ENCODE measurements at places on chromosomes 12 and 14.

- no peak for DNase-seq
These were observed 9.8 kb upstream of the EML5 start for GRCh38 chr14:88802596-88802995.

- no peak for DNase-seq
These were observed 227.2 kb upstream of the ATP2B1 start for GRCh38 chr12:89935850-89936249.

- DNase-seq: no peak
These were observed 280.4 kb downstream of the AEBP2 start for GRCh38 chr12:19719672-19720071.

DNA sequence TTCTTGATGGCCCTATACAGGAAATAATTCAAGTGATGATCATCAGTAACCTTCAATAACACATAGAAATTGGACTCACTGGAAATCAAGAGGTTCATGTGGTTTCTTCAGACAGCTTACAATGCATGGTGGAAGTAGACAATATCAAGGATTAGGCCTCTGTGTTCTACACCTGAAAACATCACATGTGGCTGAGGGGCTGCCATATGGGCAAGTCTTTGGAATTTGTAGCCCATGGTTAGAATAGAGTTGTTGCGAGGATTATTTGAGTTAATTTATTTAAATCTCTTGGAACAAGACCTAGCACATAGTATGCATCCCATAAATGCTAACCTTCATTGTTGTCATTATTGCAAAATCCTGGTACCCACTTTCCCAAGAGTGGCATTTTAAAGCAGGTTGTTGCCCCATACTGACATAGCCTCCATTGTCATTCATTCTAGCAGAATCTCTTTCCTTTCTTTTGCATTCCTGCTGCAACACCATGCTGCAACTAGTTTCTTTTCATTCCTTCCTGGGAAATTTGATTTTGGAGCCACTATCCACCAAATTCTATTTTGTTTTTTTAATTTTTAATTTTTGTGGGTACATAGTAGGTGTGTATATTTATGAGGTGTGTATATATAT is 352.7 kb upstream of the NAV3 start:
- DNase-seq: no peak

- DNase-seq: no peak
These were observed 342.5 kb downstream of the RMST start for GRCh38 chr12:97805146-97805545.
